T-helper 17 cell (primary cell): ENCODE measurements at places on chromosomes 1 and 21.

DNA sequence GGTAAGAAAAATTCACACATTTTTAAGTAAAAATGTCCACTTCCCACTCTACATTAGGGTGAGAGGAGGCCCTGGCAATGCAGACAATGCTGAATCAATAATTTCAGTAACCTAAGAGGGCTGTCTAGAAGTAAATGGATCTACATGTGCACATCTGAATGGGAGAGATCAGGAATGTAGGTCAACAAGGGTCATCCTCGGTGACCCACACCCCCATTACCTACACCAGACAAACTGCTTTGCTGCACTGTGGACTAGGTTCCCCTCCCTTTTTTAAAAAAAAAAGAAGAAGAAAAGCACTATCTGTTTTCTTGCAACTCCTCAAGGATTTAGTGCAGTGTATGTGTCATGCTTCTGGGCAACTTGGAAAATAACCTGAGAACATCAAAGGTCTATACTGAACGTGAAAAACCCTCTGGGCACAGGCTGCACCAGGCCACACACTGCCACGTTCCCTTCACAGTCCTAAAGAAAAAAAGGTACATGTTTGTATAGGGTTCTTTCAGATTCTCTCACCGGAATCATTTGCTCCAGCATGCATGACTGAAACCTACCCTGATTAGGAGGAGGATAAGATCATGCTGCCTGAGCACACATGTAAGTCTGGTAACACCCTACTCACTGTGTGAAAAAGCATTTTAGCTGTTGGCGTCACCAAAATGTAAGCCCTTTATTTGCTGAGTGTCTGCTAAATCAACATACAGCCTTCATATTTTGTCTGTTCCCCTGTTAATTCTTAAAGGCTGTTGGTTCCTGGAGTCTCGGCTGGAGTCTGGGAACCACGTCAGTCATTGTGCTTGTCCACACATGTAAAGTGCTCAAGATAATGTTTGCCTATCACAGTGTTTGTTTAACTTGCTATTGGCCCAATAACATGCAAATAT lies 341.0 kb downstream of the SMYD3 start:
- no peak for DNase-seq

GRCh38 chr21:33028287-33028670 lies 2.5 kb downstream of the OLIG2 start:
- no peak for DNase-seq

GRCh38 chr1:95504321-95504720 lies 270.3 kb downstream of the RWDD3 start:
- no peak for DNase-seq

DNA sequence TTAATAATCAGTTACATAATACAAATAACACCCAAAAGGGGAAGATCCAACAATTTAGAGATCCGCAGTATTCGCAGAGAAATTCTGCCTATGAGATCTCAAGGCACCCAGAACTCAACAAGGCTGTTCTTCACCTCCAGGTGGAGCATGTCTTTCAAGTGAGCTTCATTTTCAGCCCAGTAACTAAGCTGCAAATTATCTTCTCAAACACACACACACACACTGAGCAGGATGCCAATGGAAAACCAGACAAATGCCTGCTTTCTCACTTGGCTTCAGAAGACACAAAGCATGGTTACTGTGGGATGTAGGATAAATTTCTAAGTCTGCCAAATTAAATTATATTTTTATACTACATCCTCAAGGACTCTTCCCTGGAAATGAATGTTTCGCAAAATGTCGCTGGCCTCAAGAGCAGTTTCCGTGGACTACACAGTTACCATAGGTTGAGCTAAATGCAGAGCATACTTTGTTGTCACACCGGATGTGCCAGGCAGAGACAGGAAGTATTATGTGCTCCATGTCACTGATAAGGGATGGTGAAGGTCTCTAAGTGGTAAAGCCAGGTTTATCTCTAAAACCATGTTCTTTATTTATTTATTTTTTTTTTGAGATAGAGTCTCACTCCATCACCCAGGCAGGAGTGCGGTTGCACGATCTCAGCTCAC lies 30.3 kb downstream of the UBR4 start:
- no peak for DNase-seq

GRCh38 chr1:198483006-198483405 lies 57.5 kb downstream of the ATP6V1G3 start:
- DNase-seq = no peak

DNA sequence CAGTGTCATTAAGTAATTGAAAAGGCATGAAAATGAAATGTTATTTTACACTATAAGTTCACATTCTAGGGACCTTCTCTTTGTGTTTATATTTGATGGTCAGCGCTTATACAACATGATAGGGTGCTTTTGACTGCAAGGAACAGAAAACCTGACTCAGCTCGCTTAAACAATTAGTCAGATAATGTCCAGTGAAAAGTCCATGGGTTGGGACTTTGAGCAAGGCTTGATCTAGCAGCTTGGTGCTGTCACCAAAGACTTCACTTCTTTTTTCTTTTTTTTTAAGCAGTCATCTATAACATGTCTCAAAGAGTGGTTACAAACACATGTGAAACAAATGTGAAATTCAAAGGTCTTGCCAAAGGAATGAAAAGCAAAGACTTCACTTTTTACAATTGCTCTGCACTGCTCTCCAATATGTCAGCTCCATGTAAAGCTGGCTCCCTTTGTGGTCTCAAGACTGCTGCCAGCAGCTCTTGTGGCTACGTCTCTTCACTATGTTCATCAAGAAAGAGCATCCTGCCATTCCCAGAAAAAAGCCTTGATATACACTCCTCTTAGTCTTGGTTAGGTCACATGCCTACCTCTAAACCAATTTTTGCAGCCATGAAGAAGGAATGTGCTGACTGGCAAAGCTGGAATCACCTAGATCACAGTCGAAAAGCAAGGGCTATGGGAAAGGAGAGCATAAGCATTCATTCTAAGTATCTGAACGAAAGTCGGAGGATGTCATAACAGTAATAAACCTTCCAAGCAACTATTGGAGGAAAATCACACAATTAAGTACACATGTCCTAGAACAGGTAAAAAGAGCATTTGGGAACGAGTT lies 15.2 kb downstream of the F3 start:
- DNase-seq = no peak
